ENCODE measurements at places on chromosomes 5 and 9.

DNA sequence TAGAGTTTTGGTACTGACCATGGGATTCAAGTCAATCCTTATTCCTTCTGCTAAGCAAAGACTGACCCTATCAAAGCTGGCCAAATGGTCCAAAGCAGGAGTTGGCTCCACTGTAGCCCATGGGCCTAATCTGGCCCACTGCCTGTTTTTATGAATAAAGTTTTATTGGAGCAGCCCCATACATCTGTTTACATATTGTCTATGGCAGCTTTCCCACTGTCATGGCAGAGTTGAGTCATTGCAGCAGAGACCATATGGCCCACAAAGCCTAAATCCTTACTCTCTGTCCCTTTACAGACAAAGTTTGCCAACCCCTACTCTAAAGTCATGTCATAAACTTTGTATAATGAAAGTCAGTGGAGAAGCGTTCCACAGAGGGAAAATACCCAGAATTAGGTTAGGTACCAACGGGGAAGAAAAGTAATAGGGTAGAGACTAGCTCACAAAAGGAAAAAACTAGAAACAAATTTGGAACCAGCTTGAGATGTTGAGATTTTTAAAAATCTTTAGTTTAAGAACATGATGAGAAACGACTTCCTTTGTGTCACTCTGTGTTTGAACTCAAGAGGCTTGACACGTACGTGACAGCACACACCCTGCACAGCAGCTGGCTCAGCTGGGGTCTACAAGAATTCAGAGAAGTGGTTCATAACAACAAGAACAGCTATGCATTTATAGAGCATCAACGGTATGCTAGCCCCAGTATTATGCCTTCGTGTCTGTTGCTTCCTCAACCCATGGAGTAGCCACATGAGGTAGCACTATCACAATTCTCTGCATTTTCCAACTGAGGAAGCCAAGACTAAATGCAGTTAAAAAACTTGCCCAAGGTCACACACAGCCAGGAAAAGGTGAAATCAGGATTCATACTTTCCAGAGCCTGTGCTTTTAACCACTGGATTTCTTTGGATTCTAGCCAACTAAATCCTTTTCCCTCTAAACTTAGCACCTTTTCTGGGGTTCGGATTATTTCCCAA lies 198.9 kb upstream of the WWC1 start:
- DNase-seq: no peak

DNA sequence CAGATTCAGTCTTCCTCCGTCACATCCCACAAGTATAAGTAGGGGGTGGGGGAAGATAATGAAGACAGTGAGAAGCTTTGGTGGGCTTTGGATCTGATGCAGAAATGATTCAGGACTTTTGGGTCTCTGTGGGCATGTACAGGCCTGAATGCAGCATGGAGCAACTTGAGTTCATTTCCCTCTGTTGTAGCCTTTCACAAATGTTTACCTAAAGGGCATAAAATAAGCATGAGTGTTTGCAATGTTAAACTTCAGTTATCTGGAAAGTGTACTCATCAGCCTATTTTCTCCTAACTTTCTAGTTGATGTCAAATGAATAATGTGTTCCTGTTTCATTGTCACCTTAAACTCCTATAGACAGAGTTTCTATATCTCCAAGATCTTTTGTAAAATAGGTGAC lies 39.3 kb downstream of the GARNL3 start:
- no peak for DNase-seq

DNA sequence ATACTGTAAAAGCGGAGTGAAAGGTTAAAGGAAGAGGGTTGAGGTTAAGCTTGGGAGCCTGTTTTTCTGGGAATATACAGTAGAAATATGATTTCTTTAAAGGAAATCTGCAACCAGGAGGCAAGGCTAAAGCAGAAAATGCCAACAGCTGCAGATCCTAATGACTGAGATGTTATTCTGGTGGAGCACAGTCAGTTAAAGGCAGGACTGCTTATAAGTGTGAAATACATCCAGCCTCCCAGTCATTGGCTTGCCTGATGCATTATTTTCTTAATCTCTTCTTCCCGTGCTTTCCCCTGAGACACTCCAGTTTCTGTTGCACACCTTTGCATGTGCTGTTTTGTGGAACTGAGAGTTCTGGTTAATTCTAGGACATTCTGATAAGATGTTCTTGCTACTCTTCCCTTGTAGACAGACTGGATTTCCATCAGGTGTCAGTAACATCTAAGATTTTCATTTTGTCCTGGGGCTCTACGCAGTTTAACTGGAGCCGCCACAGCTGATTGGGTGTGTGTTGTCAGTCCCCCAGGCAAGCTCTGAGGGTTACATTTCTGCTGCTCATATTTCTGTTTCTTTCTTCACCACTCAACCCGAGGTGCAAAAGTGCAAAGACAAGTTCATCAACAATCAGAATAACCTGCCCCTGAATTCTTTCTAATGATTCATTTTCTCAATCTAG lies 44.4 kb downstream of the CAST start:
- no peak for DNase-seq

DNA sequence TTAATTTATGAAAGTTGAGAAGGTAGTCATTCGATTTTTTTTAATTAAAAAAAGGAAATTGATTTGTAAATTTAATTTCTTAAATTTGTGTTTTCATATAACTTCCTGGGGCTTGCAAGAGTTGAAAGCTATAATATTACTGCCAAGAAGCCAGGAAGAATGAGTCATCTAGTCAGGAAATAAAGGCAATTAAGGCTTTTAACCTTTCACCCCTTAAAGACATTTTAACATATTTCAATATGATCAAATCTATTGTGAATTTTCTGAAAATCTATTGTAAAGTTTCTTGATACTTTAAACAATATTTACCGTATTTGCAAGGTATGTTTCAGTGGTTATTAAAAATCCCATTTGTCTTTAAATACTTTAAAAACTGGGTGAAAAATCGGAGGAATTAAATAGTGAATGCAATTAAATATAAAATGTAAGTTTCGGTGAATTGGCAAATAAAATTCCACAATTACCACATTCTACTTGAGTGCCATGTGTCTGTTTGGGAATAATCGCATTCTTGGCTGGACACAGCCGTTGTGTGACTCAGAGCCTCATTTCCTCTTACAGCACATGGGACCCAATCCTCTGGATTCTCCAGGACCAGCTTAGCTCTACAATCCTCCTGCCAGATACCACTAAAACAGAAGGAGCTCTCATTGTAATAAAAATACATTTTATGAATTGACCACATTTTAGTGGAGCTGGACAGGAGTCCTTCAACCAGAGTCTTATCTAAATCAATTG lies 310.7 kb downstream of the HCN1 start:
- DNase-seq: no peak

- DNase-seq: no peak
These were observed 12.1 kb upstream of the ISOC1 start for GRCh38 chr5:129082225-129083136.

- no peak for DNase-seq
These were observed 379.5 kb upstream of the EDIL3 start for GRCh38 chr5:84764227-84764626.
